ENCODE measurements at places on chromosomes 16 and 17.

DNA sequence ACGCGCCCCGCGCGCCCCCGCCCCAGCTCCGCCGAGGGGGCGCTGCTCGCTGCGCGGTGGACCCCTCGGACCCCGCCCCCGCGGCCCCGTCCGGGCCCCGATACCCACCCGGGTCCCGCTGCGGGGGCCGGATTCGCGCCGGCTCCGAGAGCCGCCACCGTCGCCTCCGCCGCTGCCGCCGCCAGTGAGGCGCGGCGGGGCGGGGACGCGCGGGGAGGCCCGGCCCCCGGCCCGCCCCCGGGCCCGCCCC is at the start of gene TBC1D16:
TSS of gene TBC1D16 (minus strand) at position 186 of the 250 bp plus-strand sequence. CDS start 22,325 bp downstream, outside the sequence.
- peaks cover 33% of the 10 kb centered on the region for H3K27me3 ChIP-seq
- H3K4me3 ChIP-seq, result peak within 1 kb of the TSS; percentile 95
- H3K36me3 ChIP-seq, result peaks cover 2% of the 10 kb centered on the region
- peak within 1 kb of the TSS; percentile 67 for H3K27ac ChIP-seq

GRCh38 chr16:88631920-88632586 is 6.3 kb upstream of the IL17C start:
- no peak for DNase-seq
- no peak overlapping the region for H3K4me3 ChIP-seq
- peaks cover under 1% of the 10 kb centered on the region for H3K27me3 ChIP-seq
- H3K4me1 ChIP-seq, result peaks cover 31% of the 10 kb centered on the region
- H3K36me3 ChIP-seq, result no peaks in the 10 kb centered on the region
- H3K27ac ChIP-seq, result no peak overlapping the region

DNA sequence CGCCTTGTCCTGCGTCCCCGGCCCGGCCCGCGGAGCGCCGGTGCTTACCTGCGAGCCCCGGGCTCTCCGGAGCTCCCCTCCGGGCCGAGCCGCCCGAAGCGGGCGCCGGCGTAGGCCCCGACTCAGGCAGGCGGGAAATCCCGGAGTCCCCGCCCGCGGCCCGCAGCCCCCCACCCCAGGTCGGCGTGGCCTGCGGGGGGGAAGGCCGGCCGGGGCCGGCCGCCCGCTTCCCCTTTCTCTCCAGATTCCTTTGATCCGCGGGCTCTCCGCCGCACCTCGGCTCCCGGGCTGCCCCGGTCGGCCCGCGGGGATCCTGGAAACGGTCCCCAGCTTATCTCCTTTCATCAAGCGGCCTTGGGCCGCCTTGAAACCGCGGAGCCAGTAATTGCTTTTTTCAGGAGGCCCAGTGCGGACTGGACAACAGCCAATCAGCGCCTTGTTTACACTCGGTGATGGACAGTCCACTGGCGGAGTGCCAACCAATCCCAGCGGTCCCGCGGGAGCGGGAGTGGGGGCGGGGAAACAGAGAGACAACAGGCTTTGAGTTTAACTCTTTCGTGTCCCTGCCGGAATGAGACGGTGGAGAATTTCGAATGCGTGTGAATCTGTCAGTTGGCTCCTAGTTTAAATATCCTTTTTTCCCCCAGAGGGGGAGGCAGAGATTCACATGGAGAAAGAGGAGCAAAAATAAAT is 1.4 kb upstream of the BAHCC1 start:
- peak overlapping the region; percentile 91 for H3K27ac ChIP-seq
- H3K4me1 ChIP-seq, result peaks cover 28% of the 10 kb centered on the region
- H3K27me3 ChIP-seq, result peaks cover 63% of the 10 kb centered on the region
- H3K36me3 ChIP-seq, result peaks cover 5% of the 10 kb centered on the region

- H3K27ac ChIP-seq, result no peak overlapping the region
- DNase-seq, result no peak
- H3K4me1 ChIP-seq, result no peaks in the 10 kb centered on the region
- no peaks in the 10 kb centered on the region for H3K36me3 ChIP-seq
- no peak overlapping the region for H3K4me3 ChIP-seq
Observed at GRCh38 chr17:43986225-43986981, 18.0 kb upstream of the NAGS start.

GRCh38 chr17:82605939-82606600 is 42.2 kb downstream of the WDR45B start:
- H3K27me3 ChIP-seq, result no peaks in the 10 kb centered on the region
- H3K4me3 ChIP-seq, result no peak overlapping the region
- H3K36me3 ChIP-seq, result peaks cover 8% of the 10 kb centered on the region
- no peak overlapping the region for H3K27ac ChIP-seq
- peaks cover 16% of the 10 kb centered on the region for H3K4me1 ChIP-seq

DNA sequence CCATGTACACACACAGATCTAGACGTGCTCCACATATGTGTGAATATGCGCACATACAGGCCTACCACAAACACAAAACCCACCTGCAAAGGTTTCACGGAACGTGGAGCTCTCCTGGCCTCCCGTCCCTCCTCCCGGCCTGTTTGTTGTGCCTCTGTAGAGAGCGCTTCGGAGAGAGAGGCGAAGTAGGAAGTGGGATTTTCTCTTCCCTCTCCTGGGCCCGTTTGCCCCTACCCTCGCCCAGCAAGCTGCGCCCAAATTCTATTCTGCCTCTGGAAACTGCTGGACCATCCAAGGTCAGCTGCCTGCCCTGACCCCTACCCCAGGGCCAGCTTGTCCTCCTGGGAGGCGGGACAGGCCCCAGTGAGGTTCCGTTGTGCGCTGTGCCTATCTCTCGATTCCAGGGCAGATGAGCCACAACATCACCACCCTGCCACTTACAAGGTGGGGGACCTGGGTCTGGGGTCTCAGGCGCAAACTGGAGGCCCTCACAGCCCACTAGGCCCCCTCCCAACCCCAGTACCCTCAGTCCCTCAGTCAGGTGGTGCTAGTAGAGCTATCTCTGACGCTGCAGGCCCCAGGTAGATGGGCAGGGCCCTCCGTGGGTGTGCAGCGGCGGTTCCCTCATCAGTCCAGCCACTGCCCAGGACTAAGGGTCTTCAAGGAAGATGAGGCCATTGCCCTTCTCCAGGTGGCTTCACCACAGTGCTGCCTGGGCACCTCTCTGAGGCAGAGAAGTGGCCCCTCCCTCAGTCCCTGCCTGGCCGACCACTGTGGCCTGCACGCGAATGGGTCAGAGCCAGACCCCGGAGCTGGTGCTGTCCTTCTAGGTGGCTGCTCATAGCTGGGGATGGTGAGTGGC is 54.2 kb downstream of the BEAN1 start:
- peaks cover 27% of the 10 kb centered on the region for H3K4me1 ChIP-seq
- no peaks in the 10 kb centered on the region for H3K36me3 ChIP-seq
- DNase-seq, result no peak
- H3K27me3 ChIP-seq, result no peaks in the 10 kb centered on the region
- no peak overlapping the region for H3K4me3 ChIP-seq

DNA sequence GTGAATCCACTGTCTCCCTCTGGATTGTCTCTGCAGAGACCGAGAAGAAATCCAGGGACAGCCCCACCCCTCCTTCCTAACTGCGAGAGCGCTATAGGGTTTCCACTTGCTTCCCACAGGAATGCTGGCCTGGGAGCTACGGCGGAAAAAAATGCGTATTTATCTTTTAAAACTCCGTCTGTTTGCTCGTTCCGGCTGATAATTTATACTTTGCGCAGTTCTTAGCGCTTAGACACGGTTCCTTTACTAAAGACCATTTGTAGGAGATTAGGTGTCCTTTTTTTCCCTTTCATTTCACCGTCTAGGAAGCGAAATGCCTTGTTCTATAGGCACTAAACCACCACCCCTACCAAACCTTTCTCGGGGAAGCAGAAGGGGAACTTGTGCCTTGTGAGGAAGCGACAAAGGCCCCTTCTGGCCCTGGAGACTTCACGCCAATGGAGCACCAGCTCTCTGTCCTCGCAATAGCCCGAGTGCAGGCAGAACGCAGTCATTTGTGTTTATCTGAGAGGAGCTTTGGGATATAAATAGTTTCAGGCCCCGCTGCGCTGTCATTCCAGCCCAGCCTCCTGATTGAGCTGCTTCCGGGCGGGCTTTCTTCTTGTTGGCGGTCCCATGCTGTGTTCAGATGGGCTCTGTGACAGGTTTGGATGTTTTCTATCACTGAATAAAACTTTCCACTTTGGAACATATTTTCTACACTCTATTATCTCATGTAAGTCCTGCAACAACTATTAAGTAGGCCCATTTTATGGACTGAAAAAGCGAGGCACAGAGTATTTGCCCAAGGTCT is 791 bp upstream of the SUPT4H1 start:
- DNase-seq, result peak; percentile 29
- H3K36me3 ChIP-seq, result peaks cover 29% of the 10 kb centered on the region
- H3K27ac ChIP-seq, result peak overlapping the region; percentile 97
- H3K27me3 ChIP-seq, result no peaks in the 10 kb centered on the region
- H3K4me1 ChIP-seq, result peaks cover 47% of the 10 kb centered on the region
- peak overlapping the region; percentile 99 for H3K4me3 ChIP-seq

DNA sequence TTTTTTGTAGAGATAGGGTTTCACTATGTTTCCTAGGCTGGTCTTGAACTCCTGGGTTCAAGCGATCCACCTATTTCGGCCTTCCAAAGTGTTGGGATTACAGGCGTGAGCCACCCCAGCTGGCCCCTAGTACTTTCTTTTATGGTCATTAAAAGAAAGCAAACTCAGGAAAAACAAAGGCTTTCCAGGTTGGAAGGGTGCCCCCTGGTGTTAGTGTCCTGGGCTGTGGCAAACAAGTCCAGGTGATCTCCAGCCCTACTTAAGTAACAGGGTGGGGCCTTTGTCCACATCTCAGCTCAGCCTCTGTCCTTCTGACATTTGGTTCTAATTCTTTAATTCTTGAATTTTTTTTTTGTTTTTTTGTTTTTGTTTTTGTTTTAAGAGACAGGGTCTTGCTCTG is 6.9 kb downstream of the IGFBP4 start:
- H3K4me3 ChIP-seq, result no peak overlapping the region
- no peaks in the 10 kb centered on the region for H3K36me3 ChIP-seq

DNA sequence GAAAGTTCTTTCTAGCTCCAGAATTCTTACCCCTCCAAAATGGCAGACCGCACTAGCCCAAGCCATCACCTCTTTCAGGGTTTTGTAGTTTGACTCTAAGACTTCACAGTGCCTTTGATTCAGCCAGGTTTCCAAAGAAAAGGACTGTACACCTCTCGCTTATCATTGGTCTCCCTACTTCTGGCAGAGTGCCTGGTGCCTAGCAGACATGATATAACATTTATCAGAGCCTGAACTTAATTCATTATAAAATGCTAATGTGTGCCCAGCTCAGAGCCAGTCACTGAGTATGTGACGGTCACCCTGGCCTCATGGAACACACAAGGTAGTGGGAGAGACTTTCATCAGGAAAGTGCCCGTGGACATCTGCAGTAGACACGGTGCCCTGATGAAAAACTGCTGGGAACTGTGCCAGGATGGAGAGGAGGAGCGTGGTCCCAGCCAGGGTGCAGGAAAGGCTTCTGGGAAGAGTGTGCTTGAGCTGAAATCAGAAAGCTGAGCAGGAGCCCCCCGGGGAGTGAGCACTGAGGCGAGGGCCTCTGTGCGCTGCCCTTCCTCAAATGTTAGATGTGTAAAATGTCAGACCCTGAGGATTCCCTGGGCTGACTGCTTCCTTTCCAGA is 34.3 kb upstream of the LGALS9 start:
- peaks cover 9% of the 10 kb centered on the region for H3K36me3 ChIP-seq
- peaks cover 44% of the 10 kb centered on the region for H3K4me1 ChIP-seq
- no peak for DNase-seq
- no peak overlapping the region for H3K4me3 ChIP-seq
- H3K27me3 ChIP-seq, result no peaks in the 10 kb centered on the region

- peaks cover 54% of the 10 kb centered on the region for H3K27me3 ChIP-seq
- peak; percentile 74 for DNase-seq
- no peak overlapping the region for H3K27ac ChIP-seq
- H3K36me3 ChIP-seq, result peaks cover 2% of the 10 kb centered on the region
- peak overlapping the region; percentile 80 for H3K4me3 ChIP-seq
- peaks cover 16% of the 10 kb centered on the region for H3K4me1 ChIP-seq
Observed at GRCh38 chr17:48012151-48012520, 25.5 kb downstream of the COPZ2 start.
